ENCODE measurements at places on chromosomes 12 and 14.
A peak's percentile ranks its signal among the peaks of the same experiment; 100 is the strongest.

GRCh38 chr12:57717131-57717530, 21.4 kb downstream of the AGAP2 start:
- H3K27ac ChIP-seq = no peak overlapping the region
- no peaks in the 10 kb centered on the region for H3K27me3 ChIP-seq
- no peaks in the 10 kb centered on the region for H3K4me1 ChIP-seq
- H3K4me3 ChIP-seq = no peak overlapping the region

- DNase-seq = no peak
- H3K36me3 ChIP-seq = peaks cover 15% of the 10 kb centered on the region
- peak overlapping the region; percentile 74 for H3K4me3 ChIP-seq
- no peaks in the 10 kb centered on the region for H3K27me3 ChIP-seq
- peak overlapping the region; percentile 87 for H3K27ac ChIP-seq
Observed at GRCh38 chr14:54489318-54489683, 521 bp upstream of the GMFB start.

- no peaks in the 10 kb centered on the region for H3K27me3 ChIP-seq
- H3K4me3 ChIP-seq = no peak overlapping the region
- H3K27ac ChIP-seq = no peak overlapping the region
- no peaks in the 10 kb centered on the region for H3K4me1 ChIP-seq
- H3K36me3 ChIP-seq = no peaks in the 10 kb centered on the region
Observed at GRCh38 chr14:90168425-90169105, 87.8 kb upstream of the PSMC1 start.

DNA sequence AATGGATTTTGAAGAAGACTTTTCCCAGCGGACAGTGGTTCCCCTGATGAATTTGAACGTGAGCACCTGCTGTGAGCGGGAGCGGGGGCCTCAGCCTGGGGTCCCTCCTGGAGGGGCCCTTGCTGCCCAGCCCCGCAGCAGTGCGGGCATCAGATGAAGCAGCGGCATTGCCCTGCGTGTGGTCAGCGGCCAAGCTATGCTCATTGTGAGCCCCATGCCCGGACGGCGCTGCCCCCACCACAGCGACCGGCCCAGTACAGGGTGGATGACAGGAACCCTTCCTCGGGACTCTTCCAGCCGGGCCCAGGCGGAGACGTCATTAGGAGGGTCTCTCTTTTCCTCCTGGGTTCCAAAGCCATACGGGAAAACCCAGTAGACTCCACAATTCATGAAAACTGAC, 3.5 kb downstream of the LRCOL1 start:
- no peaks in the 10 kb centered on the region for H3K36me3 ChIP-seq
- peaks cover 3% of the 10 kb centered on the region for H3K4me1 ChIP-seq
- no peak overlapping the region for H3K27ac ChIP-seq
- H3K4me3 ChIP-seq = no peak overlapping the region

DNA sequence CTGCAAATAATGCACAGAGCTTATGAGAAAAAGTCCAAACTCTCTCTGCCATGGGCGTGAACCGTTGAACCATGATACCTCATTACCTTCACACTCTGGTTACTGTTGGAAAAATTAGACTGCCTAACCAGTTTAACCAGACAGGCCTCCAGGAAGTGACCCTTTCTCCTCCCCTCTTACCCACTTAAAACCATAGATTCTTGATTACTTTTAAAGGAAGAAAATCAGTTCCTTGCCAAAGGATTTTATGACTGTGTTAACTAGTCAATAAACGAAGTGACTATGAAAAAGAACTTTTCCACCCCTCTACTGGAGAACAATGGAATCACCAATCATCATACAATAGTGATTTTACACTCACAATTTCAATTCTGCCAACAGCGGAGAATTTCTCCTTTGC, 254.0 kb upstream of the ATP2B1 start:
- no peaks in the 10 kb centered on the region for H3K27me3 ChIP-seq
- no peak overlapping the region for H3K4me3 ChIP-seq
- no peak for DNase-seq
- H3K36me3 ChIP-seq = no peaks in the 10 kb centered on the region

GRCh38 chr12:20852649-20853048, 42.1 kb downstream of the SLCO1B3 start:
- no peaks in the 10 kb centered on the region for H3K4me1 ChIP-seq
- H3K27ac ChIP-seq = no peak overlapping the region
- H3K36me3 ChIP-seq = no peaks in the 10 kb centered on the region
- DNase-seq = no peak
- no peak overlapping the region for H3K4me3 ChIP-seq

All from SJSA1 (cell line).